ENCODE measurements at places on chromosomes 7 and 10. TPM values are rescaled to one million over a fixed set of nuclear protein-coding genes. Genes with fewer than 3 reads are reported as not detected.

- DNase-seq: no peak
These were observed 26.3 kb upstream of the CAPZA2 start for GRCh38 chr7:116836048-116836447.

DNA sequence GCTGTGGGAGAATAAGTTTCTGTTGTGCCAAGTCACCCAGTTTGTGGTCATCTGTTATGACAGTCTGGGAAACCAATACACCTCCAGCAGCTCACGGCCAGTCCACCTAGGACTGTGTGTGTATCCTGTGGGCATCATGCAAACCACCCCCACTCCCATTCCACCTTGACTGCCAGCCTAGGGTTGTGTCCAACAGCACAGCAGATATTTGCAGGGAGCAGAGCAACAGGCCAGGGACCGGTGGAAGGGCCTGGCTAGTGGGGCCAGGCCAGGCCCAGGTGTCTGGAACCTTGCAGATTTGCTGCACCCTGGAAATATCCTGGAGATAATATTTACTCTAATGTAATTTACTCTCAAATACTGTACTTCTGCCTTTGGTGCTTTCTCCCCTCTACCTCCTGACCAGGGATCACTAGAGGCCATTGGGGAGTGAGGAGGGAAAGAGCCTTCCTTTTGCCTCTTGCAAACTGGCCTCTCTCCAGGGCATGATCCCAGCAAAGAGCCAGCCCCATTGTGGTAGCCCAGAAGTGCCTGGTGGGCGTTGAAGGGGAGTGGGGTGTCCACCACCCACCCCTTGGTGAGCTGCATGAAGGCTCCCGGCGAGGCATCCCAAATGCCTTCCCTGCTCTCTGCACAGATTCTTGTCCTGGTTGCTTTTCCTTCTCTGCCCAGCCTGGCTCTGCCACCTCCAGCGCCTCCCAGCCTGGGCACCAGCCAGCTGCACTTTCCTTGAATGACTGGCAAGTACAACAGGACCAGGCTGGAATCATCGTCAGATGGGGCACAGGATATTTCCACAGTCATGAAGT lies 15.2 kb upstream of the TPST1 start:
- no peak for DNase-seq

DNA sequence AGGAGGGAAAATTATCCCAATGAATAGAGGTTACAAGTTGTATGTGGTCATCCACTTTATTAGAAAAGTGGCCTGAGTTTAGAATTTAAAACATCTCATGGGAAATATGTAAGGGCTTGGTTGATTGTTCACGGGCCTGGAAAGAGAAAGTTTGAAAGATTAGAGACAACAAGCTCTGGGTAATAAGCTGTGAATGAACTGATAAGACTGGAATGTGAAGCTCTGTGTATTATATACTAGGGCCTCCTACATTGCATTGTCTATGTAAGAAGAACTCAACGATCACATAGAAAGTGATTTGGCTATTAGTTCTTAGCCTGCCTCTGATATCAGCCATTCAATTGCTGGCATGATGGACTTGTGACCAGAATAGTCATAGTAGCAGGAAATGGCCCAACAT lies 199.2 kb upstream of the MAGI2 start:
- DNase-seq: no peak

DNA sequence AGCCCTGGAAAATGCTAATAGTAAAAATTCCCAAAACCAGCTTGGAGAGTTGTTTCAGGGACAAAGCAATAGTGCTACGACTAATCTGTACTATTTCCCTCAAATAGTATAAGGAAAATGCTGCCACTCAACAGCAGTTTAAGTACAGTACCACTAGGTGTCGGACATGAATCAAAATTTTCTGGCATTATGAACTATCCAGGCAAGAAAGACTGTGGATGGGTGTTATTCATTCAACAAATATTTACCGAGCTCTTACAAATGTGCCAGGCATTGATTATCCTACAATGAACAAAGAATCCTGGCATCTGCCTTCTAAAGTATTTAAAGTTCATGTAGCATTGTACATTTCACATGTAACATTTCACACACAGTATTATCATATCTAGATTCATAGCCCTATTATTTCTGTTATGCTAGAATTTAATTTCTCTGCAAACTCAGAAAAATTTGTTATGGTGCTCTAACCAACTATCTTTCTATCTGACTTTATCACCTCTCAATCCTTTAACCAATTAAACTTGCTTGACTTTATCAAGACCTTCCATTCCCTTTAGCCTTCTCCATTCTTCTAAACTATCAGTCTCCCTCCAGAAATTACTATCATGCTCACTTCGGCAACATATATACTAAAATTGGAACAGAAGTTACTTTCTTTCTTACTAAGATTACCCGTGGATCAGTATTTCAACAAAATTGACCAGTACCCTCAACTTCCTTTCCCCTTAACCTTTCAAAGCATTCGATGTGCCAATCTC lies 80.6 kb downstream of the ARHGAP21 start:
- peak; percentile 39 for DNase-seq

Gene SPACDR
- 1.6 TPM for total RNA-seq

DNA sequence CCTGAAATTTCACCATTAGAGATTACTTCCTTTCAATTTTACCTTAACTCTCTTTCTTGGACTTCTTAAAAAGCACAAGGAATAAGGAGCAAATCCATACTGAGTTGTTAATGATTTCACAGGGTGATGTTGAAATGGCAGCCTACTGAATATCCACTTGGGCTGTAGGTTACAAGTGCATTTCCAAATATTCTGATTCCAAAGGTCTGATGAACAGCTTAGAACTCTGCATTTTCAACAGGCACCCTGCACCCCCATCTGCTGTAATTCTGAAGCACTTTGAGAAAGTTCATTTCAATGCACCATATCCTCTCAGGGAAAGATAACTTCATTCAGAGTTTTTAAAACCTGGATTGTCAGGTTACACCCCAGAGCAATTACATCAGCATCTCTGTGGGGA lies 368.4 kb downstream of the KCNMA1 start:
- DNase-seq: no peak

Gene TRIM73
- 0.71 TPM for total RNA-seq
